Femur (tissue), 1 donor: ENCODE measurements at places on chromosomes 11 and 22.

- DNase-seq: no peak
Observed at GRCh38 chr11:111001986-111002611, 243.4 kb upstream of the POU2AF2 start.

- DNase-seq: no peak
Observed at GRCh38 chr11:47656260-47656885, 14.0 kb upstream of the MTCH2 start.

DNA sequence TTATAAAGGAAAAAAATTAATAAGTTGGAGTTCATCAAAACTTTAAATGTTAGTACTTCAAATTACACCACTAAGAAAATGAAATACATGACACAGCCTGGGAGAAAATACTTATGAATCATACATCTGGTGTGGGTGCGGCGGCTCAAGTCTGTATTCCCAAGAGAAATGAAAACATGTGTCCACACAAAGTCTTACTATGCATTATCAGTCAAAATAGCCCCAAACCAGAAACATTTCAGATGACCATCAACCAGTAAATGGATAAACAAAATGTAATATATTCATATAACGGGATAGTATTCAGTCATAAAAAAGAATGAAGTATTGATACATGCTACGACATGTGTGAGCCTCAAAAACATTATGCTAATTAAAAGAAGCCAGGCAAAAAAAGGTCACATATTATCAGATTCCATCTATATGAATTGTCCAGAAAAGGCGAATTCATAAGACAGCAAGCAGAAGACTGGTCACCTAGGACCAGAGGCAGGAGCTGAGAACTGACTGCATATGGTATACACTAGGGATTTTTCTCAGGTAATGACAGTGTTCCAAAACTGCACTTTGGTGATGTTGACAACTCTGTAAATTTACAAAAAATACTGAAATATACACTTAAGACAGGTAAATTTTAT, 5.3 kb upstream of the AKIP1 start:
- no peak for DNase-seq

GRCh38 chr22:27135031-27135981, 477.9 kb downstream of the MIAT start:
- no peak for DNase-seq

DNA sequence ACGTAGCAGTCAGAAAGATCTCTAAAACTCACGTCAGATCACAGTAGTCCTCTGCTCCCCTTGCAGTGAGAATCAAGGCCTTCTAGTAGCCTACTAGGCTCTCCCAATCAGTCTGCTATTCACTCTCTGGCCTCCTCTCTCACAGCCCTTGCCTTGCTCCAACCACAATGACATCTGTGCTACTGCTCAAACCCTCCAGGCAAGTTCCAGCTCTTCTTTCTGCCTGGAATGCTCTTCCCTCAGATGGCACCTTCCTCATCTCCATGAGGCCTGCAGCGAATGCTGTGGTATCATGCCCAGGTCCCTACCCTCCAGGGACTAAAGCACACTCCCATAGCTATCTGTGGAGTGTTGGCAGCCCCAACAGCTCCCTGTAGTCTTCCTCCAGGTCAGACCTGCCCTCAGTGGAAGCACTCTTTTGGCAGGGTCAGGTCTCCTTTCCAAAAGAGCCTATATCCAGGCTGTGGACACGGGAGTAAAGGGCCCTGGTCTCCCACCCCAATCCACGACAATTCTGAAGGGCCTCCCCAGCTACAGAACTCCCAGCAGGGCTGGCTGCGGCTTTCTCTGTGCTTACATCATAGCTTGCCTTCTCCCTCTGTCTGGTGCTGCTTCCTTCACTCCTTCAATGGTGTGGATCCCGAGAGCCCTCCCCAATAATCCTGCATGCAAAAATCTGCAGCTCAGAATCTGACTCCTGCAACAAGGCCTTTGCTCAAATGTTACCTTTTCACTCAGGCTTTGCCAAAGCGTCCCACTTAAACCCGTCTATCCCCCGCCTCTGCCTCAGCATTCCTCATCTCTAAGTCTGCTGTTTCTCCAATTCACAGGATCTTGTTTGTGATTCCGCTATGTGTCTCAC, 8.9 kb downstream of the HIRA start:
- no peak for DNase-seq
